Bronchial epithelial cell (primary cell): ENCODE measurements at places on chromosomes 6 and 20.

GRCh38 chr20:9578594-9578993 lies 64.2 kb downstream of the LAMP5 start:
- DNase-seq: no peak

DNA sequence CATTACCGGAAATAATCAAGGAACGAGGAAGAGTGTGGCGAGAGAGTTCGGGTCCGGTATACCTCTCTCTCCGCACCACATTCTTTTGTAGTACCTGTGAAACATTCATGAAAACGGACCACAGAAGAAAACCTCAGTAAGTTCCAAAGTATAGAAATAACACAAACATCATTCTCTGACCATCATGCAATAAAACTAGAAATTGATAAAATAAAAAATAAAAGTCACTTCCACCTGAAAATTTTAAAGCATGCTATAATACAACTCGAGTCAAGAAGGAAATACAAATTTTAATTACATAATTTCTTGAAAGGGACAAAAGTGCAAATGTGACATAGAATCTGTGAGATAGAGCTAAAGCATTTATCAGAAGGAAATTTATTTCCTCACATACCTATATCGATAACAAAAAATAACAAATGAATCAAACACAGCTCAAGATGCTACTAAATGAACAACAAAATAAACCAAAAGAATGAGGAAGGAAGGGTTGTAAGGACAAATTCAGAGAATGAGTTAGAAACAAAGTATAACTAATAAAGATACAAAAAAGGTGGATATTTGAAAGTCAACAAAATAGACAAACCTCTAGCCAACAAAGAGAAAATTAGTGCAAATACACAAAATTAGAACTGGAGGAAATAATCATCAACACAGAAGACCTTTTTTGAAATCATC lies 84.2 kb downstream of the TRIM27 start:
- no peak for DNase-seq

- DNase-seq: no peak
These were observed 3.5 kb downstream of the GATA5 start for GRCh38 chr20:62472138-62472940.

DNA sequence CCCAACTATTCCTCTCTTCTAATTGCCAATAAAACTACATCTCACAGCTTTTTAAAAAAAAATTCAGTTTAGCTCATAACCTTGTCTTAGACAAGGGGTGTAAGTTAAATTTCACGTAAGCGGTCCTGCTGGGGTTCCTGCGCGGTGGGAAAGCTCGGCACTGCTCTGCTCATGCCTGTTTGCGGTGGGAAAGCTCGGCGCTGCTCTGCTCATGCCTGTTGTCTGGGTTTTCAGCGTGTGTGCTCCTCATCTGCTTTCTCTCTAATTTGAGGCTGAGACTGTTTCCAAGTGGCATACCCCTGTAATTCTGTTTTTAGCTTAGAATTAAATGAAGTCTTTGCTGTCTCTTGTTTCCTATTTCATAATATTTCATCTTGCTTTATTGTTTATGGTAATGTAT lies 18.6 kb downstream of the ARID1B start:
- no peak for DNase-seq

- no peak for DNase-seq
These were observed 64.0 kb upstream of the ASF1A start for GRCh38 chr6:118829817-118830478.

DNA sequence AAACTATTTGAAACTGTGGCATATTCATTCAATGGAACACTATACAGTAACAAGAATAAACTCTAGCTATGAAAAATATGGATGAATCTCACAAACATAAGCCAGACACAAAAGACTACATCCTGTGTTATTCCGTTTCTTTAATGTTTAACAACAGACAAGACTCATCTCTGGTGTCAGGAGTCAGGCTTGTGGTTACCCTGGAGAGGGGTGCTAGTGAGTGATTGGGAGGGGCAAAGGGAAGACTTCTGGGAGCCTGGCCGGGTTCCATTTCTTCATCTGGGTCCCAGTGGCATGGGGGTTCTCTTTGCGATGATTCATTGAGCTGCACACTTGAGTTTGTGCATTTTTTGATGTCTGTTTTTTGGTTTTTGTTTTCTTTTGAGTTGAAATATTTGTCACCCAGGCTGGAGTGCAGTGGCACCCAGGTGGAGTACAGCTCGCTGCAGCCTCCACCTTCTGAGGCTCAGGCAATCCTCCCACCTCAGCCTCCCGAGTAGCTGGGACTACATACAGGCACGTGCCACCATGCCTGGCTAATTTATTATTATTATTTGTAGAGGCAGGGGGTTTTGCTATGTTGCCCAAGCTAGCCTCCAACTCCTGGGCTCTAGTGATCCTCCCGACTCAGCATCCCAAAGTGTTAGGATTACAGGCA lies 21.2 kb upstream of the TTPAL start:
- DNase-seq: no peak

DNA sequence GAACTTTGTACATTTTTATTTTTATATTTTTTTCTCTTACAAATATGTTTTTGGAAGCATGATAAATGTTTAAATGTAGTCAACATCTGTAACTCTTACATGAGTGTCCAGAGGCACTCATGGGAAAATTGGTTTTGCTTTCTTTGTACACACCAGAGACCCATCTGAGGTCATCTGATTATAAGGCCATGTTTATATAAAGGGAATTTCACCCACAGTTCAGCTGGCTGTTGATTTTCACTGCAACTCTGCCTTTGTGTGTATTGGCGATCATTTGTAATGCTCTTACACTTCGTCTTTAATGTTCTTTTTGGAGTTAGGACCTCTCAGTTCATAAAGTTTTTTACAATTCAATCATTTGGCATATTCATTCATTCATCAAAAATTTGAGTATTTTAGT lies 28.1 kb downstream of the RIOK1 start:
- no peak for DNase-seq

- no peak for DNase-seq
These were observed 226.6 kb upstream of the SASH1 start for GRCh38 chr6:148116001-148116400.

DNA sequence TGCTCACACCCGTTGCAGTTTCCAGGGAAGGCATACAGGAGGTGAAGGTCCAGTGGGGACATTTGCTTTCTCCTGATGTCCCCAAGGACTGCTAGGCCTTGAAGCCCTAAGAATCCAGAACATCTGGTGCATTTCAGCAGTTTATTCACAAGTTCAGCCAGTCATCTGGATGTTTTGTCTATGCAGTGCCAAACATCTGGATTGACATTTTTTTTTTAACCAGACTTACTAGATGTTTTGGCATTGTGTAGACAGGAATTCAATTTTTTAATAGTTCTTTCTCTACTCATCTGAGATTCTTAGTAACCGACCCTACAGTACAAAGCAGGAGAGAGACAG lies 256.2 kb downstream of the CLIC5 start:
- DNase-seq: no peak

DNA sequence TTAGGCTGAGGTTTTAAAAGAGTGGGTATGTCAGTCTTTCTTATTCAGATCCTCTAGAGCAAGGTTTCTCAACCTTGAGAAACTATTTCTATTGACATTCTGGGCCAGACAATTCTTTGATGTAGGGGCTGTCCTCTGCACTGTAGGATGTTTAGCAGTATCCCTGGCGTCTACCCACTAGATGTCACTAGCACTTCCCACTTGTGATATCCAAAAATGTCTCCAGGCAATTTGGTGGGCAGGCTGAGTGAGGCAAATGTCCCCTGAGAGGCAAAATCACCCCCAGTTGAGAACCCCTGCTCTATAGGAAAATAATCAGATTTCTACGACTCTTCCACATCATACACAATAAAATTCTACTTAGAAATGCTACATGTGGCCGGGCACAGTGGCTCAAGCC lies 7.7 kb upstream of the ZKSCAN8 start:
- DNase-seq: peak; percentile 30

GRCh38 chr20:43393052-43393451 lies 64.6 kb upstream of the SRSF6 start:
- no peak for DNase-seq

DNA sequence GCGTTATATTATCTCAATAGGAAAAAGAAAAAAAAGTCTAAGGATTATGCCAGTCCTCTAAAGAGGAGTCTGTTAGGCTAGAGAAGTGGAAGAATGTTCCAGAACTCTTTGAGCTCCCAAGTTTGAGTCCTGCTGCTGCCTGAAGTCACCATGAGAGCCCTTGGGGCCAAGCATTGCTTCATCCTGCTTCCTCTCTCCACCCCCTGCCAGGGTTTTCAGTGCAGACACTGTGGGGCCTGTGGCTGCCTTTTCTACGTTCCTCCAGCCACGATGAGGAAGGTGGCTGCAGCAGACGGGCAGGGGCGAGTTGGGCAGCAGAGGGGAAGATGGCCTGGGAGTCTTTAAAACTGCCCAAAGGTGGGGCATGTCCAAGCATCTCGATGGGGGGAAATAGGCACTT lies 214.4 kb upstream of the KCNG1 start:
- DNase-seq: no peak

- no peak for DNase-seq
These were observed 109.0 kb upstream of the RIN2 start for GRCh38 chr20:19649041-19649440.

DNA sequence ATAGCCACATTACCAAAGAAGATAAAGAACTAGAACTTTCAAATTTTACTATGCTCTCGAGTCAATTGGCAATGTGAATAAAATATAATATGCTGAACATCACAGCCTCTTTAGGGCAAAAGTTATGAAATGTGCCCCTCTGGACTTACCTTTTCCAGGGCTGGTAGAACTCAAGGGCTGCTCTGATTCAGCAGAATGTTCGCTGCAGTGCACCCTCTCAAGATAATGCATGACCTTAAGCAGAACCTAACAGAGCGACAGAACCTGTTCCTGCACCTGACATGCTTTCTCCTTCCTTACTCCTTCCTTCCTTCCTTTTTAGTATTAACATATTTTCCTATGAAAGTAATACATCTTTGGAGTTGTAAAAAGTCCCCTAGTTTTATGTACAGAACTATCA lies 65.4 kb upstream of the STXBP5 start:
- DNase-seq: no peak

DNA sequence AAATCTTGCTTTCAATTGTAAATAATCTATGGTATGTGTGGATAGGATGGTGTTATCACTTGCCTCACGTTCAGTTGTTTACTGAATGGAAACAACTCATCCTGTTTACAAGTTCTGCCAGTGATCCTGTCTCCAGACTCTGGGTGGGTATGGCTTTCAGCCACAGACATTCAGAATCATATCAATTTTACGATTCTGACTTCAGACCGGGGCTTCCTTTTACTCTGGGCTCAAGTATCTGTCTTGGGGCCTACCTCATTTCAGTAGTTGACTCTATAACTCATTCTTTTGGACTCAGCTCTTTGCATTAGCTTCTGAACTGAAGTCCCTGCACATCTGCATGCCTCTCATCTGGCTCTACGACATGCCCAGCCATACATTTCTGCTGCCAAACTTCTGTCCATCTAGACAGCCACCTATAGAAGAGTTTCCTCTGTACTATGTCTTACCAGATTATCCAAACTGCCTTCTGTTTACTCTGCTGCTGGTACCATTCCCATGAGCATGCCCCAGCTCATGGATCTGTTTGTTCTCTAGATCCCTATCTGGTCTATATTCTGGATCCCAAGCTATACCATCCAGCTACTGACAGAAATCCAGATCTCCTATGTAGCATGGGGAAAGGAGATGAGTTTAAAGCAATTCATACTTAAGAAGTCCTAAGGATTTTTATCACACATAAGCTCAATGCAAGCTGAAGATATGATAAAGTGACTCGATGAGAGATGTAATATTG lies 34.3 kb downstream of the FYN start:
- DNase-seq: no peak

DNA sequence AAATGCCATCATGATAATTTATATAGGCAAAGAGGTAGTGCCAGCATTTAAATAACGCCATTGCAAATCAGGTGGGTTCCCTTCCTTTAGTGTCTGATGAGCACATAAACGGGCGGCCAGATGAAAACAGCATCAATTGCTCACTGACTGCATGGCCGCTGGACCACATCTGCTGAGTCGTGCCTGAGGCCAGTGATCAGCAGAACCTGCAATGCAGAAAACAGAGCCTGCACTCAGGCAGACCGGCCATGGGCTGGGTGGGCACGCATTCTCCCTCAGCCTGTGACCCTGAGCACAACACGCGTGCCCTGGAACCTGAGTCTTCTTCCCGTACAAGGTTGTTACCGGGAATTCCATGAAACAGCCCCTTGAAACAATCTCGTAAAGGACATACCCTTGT lies 144.0 kb upstream of the THBS2 start:
- no peak for DNase-seq

GRCh38 chr20:35870541-35871258 lies 83.6 kb downstream of the SCAND1 start:
- DNase-seq: peak; percentile 53

DNA sequence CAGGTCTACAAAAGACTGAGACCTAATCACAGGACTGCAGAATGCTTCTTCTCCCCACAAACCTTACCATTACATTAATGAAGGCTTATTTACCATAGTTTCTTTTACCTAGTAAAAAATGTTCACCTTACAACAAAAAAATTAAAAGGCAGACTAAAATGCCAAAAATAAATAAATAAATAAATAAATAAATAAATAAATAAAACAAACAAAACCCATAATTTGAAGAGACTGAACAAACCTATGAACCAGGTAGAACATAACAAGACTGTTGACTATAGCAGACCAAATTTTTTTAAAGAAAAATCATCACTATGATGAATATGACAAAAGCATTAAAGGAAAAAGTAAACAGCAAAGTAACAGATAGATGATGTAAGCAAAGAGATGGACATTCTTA lies 946.3 kb downstream of the EPHA7 start:
- DNase-seq: no peak

GRCh38 chr20:59577037-59577808 lies 27.1 kb upstream of the PHACTR3 start:
- DNase-seq: no peak

DNA sequence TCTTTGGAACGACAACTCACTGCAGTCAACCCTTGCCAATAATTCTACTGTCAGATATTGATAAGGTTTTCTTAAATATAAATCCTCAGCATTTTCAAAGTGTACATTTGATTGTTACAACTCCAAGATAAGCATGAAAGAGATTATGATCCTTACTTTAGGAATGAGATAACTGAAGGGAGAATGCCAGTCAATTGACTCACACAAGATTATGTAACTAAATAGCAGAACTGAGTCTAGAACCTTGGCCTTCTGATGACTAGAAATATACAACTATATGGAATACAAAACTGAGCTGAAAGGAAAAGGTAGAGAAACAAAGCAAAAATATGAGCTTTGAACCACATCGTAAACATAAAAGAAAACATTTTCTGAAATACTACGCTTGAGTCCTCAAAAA lies 26.9 kb upstream of the STXBP5 start:
- peak; percentile 34 for DNase-seq
